Stimulated activated CD8-positive, alpha-beta memory T cell treated with anti-CD3 and anti-CD28 coated beads, Interleukin-15, amount 100 ng/mL, for 4 hours (primary cell): ENCODE measurements at places on chromosomes 5 and 9.

GRCh38 chr5:150440948-150441812, 8.4 kb downstream of the RPS14 start:
- no peak for DNase-seq

DNA sequence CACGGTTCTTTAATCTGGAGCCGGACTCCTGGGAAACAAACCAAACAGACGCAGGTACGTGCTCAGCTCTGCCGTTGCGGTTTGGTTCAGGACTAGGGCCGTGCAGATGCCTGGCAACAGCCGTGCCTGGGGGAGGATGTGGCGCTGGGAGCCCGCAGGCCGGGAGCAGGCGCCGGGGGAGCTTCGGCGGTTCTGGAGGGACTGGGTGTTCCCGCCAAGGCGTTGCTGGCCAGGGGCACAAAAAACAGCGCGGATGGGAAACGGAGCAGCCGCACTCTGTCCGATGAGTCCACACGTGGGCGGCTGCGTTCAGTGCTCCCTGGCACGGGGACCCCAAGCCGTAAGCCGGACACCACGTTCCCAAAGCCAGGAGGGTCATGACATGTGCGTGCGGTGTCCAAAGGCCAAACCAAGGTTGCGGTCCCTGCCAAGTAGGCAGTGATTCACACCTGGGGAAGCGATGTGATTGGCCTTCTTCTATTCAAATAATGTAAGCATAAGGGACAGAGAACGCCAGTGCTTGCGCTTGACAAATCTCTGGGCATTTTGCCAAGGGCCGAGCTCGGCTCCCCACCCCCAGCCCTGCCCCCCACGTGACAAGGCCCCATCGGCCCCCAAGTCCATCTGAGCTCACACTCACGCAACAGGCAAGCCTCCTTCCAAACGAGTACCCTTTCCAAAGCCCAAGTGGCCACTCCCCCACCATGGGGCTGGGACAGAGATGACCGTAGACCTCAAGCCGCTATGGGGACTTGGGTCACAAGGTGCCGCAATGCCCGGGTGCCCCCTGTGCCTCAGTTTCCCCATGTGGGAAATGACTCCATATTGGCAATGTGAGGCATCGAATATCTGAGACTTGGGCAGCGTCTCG, 49.7 kb upstream of the NKD2 start:
- DNase-seq: no peak

GRCh38 chr5:109874108-109874507, 184.4 kb downstream of the MAN2A1 start:
- DNase-seq: no peak

DNA sequence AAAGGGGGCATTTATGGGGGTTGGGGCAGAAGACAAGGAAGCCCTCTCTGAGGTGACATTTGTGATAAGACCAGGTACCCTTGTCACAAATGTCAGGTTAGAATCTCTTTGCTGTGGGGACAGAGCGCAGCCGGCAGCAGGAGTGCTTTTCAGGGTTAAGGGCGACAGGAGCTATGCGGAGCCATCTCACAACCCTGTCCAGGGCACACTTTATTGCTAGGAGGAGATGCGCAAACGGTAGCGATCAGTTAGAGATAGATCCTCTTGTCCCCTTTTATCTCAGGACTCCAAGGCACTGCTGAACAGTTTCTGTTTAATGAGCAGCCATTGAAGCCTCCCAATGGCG, 438 bp upstream of the LAMC3 start:
- DNase-seq: no peak

DNA sequence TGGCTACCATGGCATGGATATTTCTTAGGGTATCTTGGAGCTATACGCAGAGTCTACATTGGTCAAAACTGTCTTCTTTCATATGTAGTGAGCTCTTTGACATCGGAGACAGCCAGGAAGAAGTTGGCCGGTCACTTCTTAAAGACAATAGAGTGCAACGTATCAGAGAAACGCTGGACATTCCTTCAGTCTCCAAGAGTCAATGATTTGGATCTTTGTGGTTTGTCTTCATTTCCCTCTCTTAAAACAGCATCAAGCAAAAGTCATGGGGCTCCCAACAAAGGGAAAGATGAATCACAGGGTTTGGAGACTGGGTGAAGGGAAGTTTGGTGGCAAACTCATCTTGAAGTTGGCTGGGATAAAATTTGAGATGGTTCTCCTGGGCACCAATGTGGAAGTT, 320.1 kb downstream of the AGTPBP1 start:
- no peak for DNase-seq

- DNase-seq: no peak
These were observed 1.3 kb upstream of the ST8SIA4 start for GRCh38 chr5:100904259-100904861.

GRCh38 chr5:159104051-159104651, 4.4 kb upstream of the EBF1 start:
- no peak for DNase-seq

DNA sequence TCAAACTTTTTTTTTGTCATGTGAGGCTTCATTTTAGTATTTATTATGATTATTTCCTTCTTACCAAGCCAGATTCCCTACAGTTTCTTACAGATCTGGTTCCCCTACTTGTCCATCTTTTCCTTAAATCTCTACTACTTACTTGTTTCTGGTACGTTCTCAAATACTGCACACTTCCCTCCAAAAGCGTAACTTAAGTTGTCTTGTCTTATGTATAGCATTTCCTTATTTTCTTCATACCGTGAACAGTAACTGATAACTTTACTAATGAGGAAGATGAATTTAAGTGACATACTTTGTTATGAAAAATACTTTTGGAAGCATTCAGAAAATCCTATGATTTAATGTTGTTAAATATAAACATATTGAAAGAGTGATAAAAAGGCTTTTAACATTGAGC, 67.3 kb downstream of the PARP8 start:
- DNase-seq: no peak

DNA sequence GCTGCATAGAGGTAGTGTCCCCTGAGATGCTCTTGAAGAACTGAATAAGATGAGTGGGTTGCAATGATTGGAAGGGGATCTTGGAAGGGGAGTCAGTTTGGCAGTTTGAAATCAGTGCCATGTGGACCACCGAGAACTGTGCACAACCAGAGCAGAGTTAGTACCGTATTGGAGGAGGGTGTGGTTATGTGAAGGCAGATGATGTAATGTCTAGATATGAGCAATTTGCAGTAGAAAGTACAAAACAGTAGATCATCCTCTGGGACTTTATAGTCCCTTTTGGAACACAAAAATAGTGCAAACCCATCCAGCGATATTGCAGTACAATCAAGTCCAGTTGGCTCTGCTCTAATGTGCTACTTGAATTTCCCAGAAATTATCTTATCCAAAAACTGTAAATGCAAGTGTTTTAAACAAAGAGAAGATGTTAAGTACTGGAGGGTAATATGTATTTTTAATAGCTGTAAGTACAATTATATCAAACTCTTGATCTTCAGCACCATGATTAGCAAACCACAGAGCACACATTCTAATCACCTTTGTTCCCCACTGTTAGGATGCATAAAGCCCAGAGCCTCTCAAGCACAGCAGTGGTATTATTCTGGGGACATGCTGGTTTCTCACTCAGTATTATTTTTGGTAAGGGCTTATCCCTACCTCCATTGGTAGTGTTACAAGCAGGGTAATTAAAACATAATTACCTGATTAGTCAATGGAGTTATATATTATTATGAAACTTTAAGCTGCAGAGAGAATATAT, 41.5 kb downstream of the MEGF10 start:
- DNase-seq: no peak

DNA sequence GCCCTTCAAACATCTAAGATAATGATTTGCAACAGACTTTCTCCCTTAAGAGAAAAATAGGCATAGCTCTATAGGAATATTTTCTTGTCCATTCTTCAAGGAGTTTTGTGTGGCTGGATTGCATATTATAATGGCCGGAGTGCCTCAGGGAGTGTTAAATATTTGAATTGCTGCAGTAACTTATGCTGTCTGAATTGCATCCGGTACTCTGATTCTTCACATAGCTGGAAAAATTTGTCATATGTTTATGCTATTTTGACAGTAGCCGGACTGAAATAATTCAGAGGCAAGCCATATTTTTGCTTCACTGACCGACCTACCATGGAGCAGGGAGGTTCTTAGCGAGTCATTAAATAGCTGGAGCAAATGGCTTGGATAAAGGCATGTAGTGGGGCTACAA, 621.0 kb downstream of the ACTL7B start:
- no peak for DNase-seq

GRCh38 chr5:161311146-161311708, 235.3 kb downstream of the GABRB2 start:
- no peak for DNase-seq

DNA sequence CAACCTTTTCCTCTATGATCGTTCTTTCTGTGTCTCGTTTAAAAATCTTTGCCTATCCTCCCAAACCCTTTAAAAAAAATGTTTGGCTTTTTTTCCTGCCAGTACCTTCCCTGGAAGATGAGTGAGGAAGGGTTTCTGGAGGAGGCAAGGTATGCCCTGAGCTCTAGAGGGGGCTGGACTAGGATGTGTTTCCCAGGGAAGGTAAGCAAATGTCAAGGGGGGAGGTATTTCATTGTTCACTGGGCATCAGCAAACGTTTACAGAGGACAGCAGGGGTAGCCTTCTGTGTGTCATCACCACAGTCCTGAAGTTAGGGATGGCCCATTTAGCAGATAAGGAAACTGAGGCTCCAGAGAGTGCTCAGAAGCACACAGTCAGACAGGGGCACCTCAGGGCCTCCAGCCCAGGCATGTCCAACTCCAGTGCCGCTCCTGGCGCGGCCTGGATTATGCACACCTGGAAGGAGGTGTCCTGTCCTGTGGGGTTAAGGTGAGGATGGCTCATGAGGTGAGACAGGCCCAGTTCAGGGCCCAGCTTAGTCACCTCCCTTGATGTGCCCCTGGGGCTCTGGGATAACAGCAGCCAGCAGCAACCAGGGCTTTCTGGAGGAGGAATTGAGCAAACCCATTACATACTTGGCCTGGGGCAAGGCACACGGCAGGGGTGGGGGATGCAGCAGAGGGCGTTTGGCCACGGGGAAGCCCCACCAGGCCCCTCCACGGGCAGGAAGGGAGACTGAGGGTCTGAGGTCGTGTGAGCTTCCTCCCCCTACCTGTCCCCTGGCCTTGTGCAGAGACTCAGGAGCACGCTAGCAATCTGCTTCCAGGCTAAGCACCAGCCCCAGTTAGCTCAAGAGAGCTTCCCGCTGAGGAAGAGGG, 100.3 kb upstream of the LMX1B start:
- no peak for DNase-seq

DNA sequence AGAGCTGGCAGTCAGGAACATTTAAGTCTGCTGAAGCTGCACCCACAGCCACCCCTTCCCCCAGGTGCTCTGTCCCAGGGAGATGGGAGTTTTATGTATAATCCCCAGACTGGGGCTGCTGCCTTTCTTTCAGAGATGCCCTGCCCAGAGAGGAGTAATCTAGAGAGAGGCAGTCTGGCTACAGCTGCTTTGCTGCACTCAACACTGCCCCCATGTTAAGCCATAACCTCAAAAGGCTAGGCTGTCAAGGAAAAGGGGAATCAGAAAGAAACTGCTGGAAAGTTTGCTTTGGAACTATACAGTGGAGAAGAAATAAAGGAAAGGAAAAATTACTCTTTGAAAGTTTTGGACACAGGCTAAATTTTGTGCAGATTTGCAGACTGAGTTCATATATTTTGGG, 127.2 kb downstream of the MACIR start:
- no peak for DNase-seq

- no peak for DNase-seq
These were observed 92.5 kb downstream of the SNX24 start for GRCh38 chr5:122937914-122938313.

- DNase-seq: no peak
These were observed 58.4 kb downstream of the MLLT3 start for GRCh38 chr9:20563917-20564316.

DNA sequence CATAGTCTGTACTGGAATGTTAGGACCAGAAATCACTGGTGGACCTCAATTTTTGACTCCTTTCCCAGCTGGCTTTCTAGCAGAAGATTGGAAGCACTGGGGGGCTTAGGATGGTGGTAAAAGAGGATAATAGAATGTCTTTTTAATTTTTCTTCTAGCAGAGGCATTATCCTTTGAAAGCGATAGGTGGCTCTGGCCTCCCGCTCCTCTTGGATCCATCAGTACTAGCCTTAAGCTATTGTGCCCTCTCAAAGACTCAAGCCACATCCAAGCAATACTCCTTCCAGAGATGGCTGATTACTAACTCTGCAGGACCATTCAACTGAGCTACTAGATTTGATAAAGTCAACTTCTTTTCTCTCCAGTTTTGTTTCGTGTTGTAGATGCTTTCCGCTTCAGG, 610.6 kb downstream of the CDH12 start:
- DNase-seq: no peak

GRCh38 chr5:97019435-97020117, 83.7 kb downstream of the LNPEP start:
- no peak for DNase-seq

- no peak for DNase-seq
These were observed 66.1 kb downstream of the FBXL17 start for GRCh38 chr5:108315829-108316228.

GRCh38 chr9:684941-685340, 156.6 kb upstream of the DMRT1 start:
- DNase-seq: no peak

GRCh38 chr5:172383191-172383802, 71.0 kb downstream of the SH3PXD2B start:
- no peak for DNase-seq

DNA sequence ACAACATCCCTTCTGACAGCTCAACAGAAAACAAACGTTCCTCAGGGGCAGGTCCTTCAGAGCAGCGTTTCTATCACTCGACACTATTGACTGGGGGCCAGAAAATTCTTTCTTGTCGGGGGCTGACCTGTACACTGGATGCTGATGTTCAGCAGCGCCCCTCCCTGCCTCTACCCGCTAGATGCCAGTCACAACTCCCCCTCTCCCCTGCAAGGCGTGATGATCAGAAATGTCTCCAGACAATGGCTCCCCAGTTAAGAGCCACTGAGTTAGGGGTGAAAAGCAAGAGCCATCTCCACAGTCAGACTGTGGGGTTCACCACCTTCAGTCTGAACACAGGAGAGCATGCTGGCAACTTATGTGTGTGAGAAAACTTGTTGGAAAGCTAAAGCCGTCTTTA, 39.8 kb downstream of the SERINC5 start:
- no peak for DNase-seq

- no peak for DNase-seq
These were observed 331.9 kb upstream of the GRIA1 start for GRCh38 chr5:153158608-153159007.

- DNase-seq: no peak
These were observed 50.7 kb upstream of the UBAC1 start for GRCh38 chr9:136011703-136012496.

- DNase-seq: no peak
These were observed 13.8 kb downstream of the VAV2 start for GRCh38 chr9:133978226-133978898.

DNA sequence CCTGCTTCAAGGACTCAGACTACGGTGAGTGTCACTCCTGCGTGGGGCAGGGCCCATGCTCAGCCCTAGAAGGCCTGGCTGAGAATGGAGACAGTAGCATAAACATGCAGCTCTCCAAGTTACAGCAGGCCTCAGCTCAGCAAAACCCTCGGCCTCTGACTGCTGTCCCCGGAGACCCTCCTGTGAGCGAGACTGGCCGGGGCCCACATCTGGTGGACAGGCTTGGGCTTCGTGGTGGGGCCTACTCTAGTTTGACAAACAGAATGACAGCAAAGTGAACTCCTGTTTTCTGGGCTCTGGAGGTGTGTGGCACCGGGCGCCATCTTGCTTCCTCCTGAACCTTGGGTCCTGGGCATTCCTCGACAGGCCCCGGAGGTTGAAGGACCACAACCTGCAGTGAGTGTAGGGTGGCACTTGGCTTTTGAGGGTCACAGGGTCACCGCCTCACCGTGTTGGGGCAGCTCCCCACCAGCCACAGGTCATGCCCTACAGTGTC, 97.5 kb downstream of the PHF2 start:
- DNase-seq: no peak

GRCh38 chr9:36217256-36217968, 26.7 kb downstream of the CLTA start:
- DNase-seq: no peak
